Right lung (tissue), 10 donors: ENCODE measurements at places on chromosomes 13 and 19. TPM values are rescaled to one million over a fixed set of nuclear protein-coding genes. Genes with fewer than 3 reads are reported as not detected.

ZNF583 gene
- polyA plus RNA-seq, result 9.9 TPM

DNA sequence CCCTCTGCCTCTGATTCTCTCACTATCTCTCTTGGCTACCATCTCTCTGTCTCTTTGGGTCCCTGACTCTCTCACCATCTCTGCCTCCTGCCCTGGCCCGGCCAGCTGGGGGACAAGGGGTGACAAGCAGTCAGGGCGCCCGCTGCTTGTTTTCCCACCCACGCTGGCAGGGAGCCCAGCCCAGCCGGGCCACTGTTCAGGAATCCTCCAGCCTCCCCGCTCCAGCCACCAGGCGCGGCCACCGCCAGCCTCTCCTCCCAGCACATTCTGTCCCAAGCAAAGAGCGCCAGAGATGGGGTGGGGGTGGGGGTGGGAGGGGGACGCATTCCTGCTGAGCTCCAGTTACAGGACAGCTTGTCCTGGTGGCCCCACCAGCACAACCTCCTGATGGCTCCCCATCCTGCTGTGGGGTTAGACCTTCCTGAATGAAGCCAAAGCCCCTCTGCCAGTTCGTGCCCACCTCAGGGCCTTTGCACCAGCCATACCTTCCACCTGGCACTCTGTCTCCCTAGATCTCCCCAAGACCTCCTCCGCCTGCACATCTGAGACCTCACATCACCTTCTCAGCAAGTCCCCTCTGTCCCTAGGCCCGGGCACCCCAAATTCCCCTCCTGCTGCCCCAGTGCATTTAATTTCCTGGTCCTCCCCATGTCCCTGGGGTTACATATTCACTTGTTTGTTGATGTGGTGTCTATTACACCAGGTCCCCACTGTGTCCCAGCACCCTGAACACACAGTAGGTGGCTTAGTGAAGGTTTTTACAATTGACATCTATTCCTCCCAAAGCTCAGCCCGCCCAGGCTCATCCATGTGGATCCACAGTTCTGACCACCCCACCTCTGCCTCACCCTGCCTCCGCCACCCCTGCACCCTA is 12.5 kb downstream of the ARRDC2 start:
- DNase-seq, result no peak

DNA sequence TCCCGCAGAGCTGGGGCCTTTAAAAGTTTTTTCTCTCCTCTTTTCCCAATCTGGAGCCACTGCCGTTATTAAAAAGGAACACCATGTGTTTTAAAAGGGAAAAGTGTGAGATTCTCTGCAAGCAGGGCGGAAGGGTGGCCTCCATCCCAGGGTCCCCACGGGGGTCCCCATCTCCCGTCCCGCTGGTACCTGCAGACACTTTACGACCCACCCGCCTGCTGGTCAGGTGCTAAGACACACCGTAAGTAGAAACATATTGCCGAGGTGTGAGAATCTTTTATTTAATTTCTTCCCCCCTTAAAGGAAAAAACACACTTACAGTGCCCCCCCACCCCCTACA is 1.8 kb downstream of the CRLF1 start:
- no peak for DNase-seq

GRCh38 chr13:64723724-64724123 is 2506.4 kb downstream of the PCDH9 start:
- DNase-seq, result no peak
